Neural cell (in vitro differentiated cells): ENCODE measurements at places on chromosomes 12 and 14. TPM values are rescaled to one million over a fixed set of nuclear protein-coding genes. Genes with fewer than 3 reads are reported as not detected.

The RFLNA gene
- 5.6 and 9.6 TPM in 2 replicates for polyA plus RNA-seq

The TC2N gene
- polyA plus RNA-seq, result 0.54 and 2.1 TPM in 2 replicates

The DDX23 gene
- polyA plus RNA-seq, result 94.6 and 96.5 TPM in 2 replicates

The PRICKLE1 gene
- 20.0 and 20.6 TPM in 2 replicates for polyA plus RNA-seq

The FGF23 gene
- not detected in 2 replicates for polyA plus RNA-seq

The GPR84 gene
- not detected in 2 replicates for polyA plus RNA-seq

The PLCZ1 gene
- not detected in 2 replicates for polyA plus RNA-seq

The TAMALIN gene
- polyA plus RNA-seq, result 5.4 and 6.1 TPM in 2 replicates

The TAC3 gene
- 2.5 TPM in 1 of 2 replicates, not detected in the other for polyA plus RNA-seq

The BIN2 gene
- polyA plus RNA-seq, result not detected in 2 replicates

The IKZF4 gene
- polyA plus RNA-seq, result 4.8 and 5.0 TPM in 2 replicates

The MYO1A gene
- not detected in 2 replicates for polyA plus RNA-seq

The SERPINA12 gene
- not detected in 2 replicates for polyA plus RNA-seq

The CCDC175 gene
- polyA plus RNA-seq, result 0.11 TPM in 1 of 2 replicates, not detected in the other

The KRT81 gene
- not detected in 2 replicates for polyA plus RNA-seq

The UNC79 gene
- polyA plus RNA-seq, result 22.6 and 26.0 TPM in 2 replicates

The DNAAF2 gene
- polyA plus RNA-seq, result 37.2 and 41.6 TPM in 2 replicates

The PGF gene
- 0.28 TPM in 1 of 2 replicates, not detected in the other for polyA plus RNA-seq
